ENCODE measurements at places on chromosomes 3 and 15.

- DNase-seq, result no peak
Measured at GRCh38 chr3:123833398-123833785, 50.7 kb downstream of the MYLK start.

DNA sequence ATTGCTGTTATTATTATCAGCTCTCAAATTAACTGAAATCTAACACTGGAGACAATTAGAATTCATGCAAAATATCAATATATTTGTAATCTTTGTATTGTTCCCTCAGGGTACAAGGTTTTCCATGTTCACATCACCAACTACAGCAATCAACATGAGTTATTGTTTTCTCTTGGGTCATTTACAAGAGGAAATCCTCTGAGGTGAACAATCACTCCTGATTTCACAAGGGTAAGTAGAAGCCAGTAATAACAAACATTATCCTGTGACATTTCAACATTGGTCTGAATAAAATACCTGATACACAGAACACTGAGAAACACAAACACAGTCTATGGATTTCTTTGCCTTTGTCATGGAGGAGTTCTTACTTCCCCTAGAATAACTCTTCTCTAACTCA lies 174.0 kb downstream of the SUCNR1 start:
- no peak for DNase-seq

GRCh38 chr3:59508273-59508672 lies 458.4 kb upstream of the CFAP20DC start:
- DNase-seq, result no peak

GRCh38 chr3:42118762-42119361 lies 27.7 kb downstream of the TRAK1 start:
- no peak for DNase-seq

DNA sequence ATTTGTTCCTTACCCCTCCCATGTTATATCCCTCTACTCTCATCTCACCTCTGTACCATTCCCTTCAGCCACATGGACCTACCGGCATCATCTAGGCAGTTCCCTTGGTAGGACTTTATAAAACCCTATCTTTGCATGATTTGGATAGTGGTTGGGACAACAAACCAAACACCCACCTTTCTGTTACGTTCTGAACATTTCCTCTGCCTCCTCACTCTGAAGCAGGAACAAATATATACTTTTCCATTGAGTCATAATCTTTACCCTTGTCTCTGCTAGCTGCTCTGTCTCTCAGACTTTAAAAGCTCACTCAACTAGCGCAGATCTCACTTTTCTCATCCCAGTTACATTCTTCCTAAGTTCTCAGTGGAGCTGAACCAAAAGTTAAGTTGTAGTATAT lies 17.8 kb downstream of the UBXN7 start:
- no peak for DNase-seq

DNA sequence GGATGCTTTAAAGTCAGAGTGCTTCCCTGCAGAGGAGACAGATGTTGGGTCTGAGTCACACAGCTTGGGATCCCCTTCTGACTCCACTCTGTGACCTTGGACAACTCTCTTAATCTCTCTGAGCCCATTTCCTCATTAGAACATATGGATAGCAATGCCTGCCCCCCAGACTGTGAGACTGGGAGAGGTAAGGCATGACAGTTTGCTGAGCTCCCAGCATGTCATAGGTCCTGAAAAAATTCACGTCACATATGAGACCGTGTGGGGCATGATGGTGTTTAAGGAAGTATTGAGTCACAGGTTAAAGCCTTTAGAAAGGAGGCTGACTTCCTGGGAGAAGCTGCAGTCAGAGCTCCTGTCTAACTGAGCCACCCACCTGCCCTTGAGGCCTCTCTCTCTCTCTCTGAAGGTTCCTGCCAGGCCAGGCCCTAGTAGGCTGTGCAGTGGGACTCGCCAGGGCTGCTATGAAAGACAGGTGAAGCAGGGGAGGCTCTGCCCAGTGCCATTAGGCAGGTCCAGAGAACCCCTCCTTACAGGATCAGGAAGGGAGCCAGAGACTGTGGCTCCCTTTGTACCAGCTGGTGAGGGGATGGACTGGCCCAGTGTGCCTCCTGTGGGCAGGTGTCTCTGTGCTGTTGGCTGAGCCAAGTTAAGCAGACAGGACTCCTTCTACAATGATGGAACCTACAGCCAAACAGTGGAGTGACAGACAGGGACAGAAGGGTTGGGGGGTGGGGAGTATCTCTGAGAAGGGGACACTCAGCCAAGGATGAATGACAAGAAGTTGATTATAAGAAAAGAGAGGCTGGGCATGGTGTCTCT lies 19.5 kb upstream of the DOCK3 start:
- no peak for DNase-seq

- DNase-seq, result no peak
Measured at GRCh38 chr3:17070161-17070959, 185.6 kb downstream of the PLCL2 start.

All from stimulated activated CD8-positive, alpha-beta memory T cell treated with anti-CD3 and anti-CD28 coated beads, Interleukin-4, amount 100 ng/mL, for 4 hours (primary cell).